ENCODE measurements at places on chromosomes 2 and 18. TPM values are rescaled to one million over a fixed set of nuclear protein-coding genes. Genes with fewer than 3 reads are reported as not detected.

- no peak for DNase-seq
Observed at GRCh38 chr2:223824301-223824700, 13.1 kb downstream of the AP1S3 start.

DNA sequence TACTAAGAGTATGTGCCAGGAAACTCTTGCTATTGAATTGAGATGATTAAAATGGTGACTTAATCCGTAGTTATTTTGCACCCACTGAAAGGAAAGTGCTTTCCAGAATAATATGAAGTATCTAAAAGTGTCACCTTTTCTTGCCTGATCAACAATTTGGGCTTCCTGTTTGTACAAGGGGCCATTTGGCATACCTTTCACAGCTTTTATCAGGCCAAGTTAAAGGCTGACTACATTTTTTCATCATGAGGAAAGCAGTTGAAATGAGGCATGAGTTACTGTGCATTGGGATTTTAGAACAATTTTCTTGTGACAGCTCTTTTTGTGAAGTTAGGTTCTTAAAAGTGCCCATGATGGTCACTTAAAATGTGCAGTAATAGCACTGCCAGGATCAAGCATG is 11.2 kb downstream of the TSN start:
- no peak for DNase-seq

DNA sequence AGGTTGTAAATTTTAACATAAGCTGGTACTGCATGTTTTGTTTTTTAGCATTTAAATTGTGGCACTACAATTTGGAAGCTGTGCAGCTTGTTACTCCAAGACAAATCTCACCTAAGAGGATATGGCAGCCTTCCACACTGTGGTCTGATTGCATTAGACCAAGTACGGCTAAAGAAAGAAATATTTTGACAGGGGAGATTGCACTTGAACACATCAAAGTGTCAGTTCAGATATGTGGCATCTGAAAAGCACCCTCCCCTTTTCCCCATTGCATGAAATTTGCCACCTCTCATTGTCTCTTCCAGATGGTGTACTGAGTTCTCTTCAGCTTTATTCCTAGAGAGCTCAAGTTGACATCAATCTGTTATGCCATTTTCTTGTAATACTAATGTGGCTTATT is 295.9 kb downstream of the ERBB4 start:
- DNase-seq, result no peak

The PLGLB1 gene
- total RNA-seq, result 1.4 TPM

DNA sequence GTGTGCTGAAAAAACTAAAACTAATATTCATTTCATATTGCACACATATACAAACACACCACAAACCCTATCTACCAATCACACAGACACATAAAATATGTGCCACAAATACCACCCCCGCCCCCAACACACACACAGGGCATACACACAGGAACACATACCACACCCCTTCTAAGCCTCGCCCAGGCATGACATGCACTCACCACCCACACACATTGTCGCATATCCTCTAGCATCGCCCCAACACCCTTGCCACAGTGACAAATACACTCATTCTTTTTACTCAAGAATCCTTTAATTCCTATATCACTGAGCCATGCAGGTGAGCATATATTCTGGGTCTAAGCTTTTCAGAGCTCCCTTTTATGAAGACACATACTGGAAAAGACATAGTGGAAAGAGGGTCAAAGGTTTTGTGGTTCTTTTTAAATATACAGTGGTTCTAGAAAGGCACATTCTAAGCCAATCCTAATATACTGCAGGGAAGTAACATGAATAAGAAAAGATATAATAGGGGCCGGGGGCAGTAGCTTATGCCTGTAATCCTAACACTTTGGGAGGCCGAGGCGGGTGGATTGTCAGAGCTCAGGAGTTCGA is 24.5 kb upstream of the LCLAT1 start:
- no peak for DNase-seq

The IGFBP5 gene
- total RNA-seq, result 466 TPM

- peak; percentile 78 for DNase-seq
Observed at GRCh38 chr18:34493566-34494358, 216.3 kb upstream of the DTNA start.

The DUSP11 gene
- 17.3 TPM for total RNA-seq

DNA sequence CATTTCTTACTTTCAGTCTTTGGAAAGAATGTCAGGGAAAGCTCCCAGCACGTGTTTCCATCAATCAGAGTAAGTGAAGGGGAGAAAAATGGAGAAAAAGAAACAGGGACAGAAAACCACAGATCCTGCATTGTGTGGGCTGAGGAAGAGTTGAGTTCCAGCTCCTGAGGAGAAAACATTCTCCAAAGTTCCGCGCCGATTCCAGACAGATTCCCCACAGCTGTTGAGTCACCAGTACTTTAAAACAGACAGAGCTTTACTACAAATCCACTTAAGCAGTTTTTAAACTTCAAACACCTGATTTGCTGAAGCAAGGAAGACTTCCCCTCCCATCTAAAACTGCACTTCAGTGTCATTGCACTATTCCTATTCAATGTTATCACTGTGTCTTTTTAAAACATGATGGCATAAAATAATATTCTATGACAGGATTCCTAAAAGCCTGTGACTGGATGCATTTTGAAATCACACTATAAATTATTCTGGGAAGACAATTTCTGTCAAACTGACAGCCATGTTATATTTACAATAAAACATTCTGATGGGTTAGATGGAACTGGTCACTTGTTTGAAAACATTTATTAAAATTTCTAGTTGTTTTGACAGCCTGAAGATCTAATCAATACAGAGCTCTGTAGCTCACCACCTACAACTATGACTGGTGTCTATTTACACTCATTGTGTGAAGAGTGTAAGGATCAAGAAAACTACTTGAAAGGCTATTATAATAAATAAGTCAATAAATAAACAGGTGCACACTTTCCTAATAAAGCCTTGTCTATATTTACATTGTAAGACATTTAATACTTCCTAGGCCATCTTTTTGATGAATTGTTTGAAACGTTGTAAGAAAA is 40.9 kb downstream of the TCF4 start:
- DNase-seq, result no peak

DNA sequence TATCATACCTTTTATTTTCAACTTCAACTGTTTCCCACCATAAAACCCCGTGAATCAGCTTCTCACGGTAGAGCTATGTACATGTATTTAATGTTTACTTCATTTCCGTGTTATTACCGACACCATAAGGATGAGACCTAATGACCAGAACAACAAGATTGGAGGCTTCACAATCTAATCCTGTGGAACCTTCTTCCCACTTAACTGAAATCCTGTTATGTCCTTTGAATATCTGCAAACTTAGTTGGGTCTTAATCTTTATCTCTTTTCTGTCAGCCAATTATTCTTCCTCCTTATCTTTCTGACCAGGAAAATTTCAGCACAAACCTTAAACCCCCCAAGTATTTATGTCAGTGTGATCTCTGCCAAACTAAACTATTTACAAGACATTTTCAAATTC is 214.4 kb downstream of the TMX3 start:
- no peak for DNase-seq

The ERFE gene
- total RNA-seq, result 0.79 TPM

DNA sequence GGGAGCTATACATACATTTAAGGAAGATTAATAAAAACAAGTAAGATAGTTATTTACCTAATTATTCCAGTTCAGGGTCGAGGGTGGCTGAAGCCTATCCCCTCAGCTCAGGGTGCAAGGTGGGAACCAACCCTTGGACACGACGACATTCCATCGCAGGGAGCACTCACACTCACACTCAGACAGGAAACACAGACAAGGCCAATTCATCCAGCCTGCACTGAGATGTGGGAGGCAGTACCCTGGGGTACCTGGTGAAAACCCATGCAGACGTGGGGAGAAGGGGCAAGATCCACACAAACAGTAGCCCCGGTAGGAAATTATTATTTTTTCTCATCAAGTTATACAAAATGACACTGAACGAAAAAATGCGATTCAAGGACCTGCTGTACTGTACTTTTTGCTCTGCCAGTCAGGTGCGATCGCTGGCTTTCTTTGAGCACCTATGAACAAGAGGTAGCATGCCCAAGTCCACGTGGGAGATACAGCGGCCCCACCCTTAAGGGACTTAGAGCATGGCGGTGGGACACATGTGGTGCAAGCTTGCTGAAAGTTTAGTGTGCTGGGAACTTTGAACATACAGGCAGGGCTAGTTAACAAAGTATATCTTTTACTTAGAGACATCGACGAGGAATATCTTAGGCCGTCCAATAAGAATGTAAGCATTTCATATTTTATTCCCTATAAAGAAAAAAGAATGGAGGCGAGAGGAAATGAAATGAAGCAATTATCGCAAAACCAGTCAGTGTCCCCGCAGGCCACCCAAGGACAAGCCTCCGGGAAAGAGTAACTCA is 624 bp downstream of the METTL8 start:
- no peak for DNase-seq

GRCh38 chr2:68948710-68949109 is 4.0 kb downstream of the GKN2 start:
- DNase-seq, result no peak

The FASTKD2 gene
- total RNA-seq, result 21.6 TPM

GRCh38 chr2:11248-11941 is 34.9 kb downstream of the FAM110C start:
- DNase-seq, result peak; percentile 87

The CCDC74B gene
- total RNA-seq, result 1.4 TPM

- DNase-seq, result no peak
Observed at GRCh38 chr2:57080035-57080434, 896.2 kb downstream of the CCDC85A start.

GRCh38 chr2:237603049-237603717 is 12.6 kb upstream of the RAB17 start:
- DNase-seq, result no peak

The TLX2 gene
- total RNA-seq, result not detected

The CCDC74A gene
- total RNA-seq, result 4.4 TPM

DNA sequence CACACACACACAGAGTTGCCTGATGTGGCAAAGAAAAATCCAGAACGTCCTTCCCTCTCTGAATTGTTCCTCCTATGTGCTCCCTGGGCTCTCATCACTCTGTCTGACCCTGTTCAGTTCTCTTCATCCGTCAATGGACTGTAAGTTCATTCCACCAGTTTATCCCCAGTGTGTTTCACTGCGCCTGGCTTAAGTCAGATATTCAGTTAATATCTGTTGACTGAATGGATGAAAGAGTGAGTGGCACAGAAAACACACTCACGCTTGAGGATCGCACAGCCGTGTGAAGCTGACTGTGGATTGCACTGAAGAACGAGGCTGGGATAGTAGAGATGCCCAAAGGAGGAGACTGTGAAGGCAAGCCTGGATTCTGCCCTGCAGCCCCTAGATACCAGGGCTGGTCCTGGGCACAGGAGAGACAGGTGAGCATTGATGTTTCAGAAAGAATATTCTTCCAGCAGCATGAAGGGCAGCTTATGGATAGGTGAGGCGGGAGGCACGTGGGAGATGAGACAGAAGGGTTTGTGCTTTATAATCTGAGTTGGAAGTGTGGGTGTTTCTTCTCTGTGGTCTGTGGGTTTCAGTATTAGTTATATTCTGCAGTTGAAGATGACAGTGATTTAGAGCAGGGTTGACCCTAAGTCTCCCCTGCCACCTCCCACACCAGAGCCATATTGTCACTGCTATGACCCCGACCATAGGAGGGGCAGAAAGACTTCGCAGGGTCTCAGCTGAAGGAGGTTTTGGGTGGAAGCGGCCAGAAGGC is 129.9 kb downstream of the SOCS6 start:
- DNase-seq, result no peak

DNA sequence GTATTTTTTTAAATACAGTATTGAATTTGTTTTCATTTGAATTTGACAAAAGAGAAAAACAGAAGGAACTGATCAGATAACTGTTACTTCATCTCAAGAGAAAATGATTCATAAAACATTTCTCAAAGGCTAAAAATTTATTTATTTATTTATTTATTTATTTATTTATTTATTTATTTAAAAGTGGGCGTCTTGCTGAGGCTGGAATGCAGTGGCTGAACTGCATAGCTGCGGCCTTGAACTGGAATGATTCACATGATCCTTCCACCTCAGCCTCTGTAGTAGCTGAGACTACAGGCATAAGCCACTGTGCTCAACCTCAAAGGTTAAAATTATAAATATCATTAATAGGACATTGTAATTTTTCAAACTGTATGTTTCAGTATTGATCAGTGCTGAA is 4.5 kb upstream of the PUM2 start:
- DNase-seq, result no peak

- DNase-seq, result no peak
Observed at GRCh38 chr18:28183418-28184078, 6.6 kb upstream of the CDH2 start.

DNA sequence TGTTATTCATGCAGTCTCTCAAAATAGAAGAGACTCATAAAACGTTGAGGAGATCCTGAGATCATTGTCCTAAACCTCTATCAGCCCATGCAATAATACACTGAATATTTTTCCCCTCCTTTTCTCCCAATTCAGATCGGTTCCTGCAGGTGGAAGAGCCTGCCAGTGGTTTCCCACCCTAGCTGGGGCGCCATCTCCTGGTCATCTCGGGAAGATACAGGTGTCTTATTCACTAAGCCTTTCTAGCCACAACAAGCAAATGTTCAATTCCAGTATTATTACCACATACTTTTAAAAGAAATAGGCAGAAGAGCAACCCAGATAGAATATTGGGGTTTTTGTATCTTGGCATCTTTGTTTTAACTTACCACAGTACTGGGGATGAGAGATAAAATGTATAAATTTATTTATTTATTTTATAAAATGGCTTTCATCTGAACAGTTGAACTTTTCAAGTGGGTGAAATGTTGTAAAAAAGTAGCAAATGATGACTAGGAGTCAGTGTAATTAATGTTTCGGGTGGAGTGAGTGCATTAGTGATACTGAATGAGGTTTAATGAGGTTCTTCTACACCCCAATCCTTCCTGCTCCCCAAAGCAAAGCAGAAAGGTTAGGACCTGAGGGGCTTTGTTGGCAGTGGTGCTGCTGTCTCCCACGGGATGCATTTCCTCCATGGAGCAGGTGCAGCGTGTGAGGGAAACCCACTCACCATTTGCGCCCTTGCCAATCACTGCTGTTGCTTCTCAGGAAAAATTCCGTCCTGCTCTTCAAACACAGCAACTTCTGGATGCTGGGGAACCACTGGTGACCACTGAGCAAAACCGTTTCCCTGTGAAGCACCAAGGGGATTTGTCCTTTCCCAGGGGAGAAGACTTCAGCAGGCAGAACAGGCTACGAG is 147.1 kb upstream of the FHL2 start:
- DNase-seq, result no peak

The PLEKHA3 gene
- 45.1 TPM for total RNA-seq

DNA sequence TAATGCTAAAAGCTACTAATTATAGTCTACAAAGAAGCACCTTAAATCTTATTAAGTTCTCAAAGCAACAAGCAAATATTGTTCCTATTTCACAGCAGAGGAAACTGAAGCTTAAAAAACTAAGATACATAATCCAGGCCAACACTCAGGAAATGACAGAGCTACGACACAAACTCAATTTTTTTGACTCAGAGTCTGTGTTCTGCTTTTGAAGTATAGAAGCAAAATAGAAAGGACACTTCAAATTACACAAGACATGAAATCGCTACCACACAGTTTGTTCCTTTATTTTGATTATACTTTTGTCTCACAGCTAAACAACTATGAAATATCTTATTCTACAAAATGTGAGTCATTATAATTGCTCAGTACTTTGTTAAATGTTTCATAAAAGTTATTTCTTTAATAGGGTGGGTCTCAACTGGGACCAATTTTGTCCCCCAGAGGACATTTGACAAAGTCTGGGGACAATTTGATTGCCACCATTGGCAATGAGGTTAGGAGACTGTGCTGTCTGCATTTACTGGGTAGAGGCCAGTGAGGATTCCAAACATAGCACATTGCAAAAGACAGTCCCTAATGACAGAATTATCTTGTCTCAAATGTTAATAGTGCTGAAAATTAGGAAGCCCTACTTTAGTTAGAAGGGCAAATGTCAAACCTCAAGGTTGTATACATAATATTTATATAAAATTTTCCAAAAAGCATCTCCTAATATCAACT is 101.5 kb upstream of the GRB14 start:
- DNase-seq, result no peak

The TTN gene
- 6.7 TPM for total RNA-seq

Data from posterior vena cava (tissue), 2 donors.